ENCODE measurements at places on chromosomes 2 and 18.

DNA sequence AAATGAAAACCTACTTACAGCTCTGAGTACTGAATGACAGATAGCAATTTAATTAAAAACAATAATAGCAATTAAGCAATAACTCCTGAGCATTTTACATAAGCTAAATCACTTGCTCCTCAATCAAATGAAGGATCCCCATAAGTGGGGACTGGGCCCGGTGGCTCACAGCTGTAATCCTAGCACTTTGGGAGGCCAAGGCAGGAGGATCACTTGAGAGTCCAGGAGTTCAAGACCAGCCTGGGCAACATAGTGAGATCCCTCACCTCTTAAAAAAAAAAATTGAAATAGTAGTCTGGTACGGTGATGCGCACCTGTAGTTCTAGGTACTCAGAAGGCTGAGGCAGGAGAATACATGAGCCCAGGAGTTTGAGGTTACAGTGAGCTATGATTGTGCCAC is 13.4 kb downstream of the STAM2 start:
- DNase-seq: no peak

GRCh38 chr2:72605836-72606442 is 219.9 kb downstream of the EXOC6B start:
- DNase-seq: peak; percentile 51

GRCh38 chr2:70830366-70830765 is 5.2 kb downstream of the CD207 start:
- no peak for DNase-seq

DNA sequence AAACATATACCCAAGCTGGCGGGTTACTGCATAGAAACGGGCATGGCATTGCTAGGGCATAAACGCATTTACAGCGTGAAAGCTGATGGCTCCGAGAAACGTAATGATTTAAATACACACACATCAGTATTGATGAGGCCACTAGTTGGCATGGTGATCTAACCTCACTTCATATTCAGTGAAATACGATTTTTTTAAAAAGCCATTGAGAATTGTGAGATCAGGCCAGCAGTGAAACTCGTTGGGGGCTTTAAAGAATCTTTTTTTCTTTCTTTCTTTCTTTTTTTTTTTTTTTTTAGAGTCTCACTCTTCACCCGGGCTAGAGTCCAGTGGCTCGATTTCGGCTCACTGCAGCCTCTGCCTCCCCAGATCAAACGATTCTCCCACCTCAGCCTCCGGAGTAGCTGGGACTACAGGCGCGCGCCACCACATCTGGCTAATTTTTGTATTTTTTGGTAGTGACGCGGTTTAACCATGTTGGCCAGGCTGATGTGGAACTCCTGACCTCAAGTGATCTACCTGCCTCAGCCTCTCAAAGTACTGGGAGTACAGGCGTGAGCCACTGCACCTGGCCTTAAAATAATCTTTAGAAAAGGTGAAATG is 2.4 kb upstream of the SMAD7 start:
- DNase-seq: no peak

GRCh38 chr2:207630491-207630890 is 5.3 kb upstream of the METTL21A start:
- DNase-seq: no peak

DNA sequence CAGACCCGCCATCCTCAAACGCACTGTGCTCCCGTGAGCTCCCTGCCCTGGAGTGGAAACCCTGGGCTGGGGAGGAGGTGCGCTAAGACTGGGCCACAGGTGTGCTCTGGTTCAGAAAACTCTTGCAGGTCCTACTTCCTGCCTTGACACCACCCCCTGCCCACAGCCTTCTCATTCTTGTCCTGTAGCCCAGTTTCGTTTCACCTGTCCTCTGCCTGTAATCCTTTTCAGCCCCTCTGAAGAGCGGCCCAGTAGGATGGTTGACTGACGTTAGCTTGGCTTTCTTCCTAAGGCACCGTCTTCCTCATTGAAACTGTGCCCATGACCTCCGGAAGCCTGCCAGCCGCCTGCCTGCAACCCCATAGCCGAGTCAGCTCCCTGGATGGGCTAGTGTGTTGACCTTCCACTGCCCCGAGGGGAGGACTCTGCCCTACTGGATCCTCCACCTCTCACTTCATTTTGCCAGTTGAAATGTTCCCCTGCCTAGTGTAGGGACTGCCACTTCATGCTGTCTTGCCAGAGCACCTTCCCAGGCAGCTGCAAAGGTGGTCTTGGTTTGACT is 116.9 kb downstream of the AGAP1 start:
- DNase-seq: no peak

DNA sequence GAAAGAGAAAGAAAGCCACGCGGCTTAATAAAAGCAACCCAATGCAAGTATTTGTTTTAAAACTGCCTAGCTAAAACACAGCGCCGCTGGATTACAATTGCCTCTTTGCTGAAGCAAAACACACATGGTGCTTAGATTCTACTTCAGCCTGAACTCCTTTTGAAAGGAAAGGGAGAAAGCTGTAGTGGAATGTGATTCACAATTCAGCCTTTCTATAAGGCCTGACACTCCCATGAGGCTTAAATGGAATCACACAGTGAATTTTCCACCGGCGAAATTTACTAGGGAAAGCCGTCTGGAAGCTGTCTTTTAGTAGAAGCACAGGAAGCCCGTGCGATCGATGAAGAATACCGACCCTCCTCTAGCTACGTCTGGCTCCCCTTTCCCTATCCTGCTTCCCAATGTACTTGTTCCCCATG is 348.0 kb downstream of the DLGAP1 start:
- peak; percentile 71 for DNase-seq

- no peak for DNase-seq
Measured at GRCh38 chr2:191065785-191066184, 51.8 kb upstream of the STAT1 start.

DNA sequence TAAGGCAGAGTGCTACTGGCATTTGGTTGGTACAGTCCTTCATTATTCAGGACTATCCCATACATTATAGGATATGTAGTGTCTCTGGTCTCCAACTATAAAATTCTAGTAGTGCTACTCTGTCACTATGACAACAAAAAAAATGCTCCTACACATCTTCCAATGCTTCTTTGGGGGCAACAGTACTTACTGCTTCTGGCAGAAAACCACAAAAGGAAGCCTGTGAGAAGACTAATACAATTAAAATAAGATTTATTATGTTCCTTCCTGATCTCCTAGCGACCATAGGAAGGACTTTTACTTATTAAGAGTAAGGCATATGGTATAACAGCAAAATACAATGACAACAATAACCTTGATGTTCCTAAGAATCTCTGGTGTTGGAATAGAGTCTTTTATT is 48.4 kb upstream of the CPO start:
- DNase-seq: no peak

DNA sequence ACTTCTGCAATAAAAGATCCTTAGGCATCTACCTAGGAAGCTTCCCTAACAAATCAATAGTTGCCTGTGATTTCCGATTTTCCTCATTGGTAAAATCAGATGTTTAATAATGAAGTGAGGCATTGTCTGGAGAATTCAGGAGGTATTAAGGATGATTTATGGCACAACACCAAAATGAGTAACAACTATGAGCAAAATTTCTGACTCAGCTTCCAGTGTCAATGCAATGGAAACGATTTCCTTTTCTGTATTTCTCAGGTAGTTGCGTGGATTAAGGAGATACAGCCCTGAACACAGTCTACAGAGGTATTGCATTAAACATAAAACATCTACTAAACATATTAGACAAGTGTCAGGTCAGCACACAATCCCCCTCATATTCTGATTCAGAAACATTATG is 99.5 kb downstream of the EPB41L3 start:
- no peak for DNase-seq

DNA sequence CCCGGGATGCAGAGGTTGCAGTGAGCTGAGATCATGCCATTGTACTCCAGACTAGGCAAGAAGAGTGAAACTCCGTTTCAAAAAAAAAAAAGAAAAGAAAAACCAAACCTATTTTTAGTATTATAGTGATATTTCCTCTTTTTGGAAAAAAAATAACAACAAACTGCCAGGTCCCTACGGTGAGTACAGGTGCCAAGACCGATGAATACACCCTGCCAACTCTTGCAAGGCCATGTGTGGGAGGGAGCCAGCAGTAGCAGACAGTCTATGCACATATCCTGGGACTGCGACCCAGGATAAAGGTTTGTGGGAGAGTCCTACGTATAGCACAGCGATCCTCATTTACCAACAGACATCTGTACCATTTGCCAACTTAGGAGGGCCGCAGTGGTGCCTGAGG is 69.6 kb upstream of the DNMT3A start:
- no peak for DNase-seq

DNA sequence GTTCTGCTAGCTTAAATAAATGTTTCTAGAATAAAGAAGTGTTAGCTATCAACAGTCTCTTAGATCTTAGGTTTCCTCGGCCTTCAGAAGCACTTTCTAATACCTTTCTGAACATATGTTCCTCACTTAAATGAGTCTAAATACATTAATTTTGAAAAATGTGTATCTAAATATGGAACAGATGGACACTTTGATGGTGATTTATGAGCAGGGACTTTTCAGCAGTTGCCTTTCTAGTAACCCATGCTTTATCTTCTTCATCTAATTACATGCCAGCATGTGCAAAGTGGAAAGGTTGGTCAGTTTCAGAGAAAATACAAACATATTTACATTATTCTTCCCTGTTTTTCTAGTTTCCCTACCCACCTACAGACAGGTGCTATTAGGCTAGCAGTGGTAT is 797.0 kb upstream of the CHAC2 start:
- no peak for DNase-seq

GRCh38 chr2:9256570-9257043 is 50.0 kb downstream of the ASAP2 start:
- DNase-seq: peak; percentile 17

DNA sequence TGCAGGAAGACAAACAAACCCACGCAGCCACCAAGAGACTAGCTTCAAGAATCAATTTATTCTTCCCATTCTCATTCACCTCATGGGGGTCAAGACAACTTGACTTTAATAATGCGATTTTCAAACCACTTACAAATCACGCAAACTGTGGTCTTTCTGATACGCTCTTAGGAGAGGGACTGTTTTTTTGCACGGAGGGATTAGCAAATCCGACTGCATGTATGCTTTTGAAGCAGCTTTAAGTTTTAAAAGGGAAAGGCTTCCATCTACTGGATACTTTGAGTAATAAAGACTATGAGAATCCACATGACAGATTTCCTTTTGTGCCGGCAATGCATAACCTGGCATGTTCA is 322.9 kb upstream of the KCNJ3 start:
- DNase-seq: peak; percentile 66

DNA sequence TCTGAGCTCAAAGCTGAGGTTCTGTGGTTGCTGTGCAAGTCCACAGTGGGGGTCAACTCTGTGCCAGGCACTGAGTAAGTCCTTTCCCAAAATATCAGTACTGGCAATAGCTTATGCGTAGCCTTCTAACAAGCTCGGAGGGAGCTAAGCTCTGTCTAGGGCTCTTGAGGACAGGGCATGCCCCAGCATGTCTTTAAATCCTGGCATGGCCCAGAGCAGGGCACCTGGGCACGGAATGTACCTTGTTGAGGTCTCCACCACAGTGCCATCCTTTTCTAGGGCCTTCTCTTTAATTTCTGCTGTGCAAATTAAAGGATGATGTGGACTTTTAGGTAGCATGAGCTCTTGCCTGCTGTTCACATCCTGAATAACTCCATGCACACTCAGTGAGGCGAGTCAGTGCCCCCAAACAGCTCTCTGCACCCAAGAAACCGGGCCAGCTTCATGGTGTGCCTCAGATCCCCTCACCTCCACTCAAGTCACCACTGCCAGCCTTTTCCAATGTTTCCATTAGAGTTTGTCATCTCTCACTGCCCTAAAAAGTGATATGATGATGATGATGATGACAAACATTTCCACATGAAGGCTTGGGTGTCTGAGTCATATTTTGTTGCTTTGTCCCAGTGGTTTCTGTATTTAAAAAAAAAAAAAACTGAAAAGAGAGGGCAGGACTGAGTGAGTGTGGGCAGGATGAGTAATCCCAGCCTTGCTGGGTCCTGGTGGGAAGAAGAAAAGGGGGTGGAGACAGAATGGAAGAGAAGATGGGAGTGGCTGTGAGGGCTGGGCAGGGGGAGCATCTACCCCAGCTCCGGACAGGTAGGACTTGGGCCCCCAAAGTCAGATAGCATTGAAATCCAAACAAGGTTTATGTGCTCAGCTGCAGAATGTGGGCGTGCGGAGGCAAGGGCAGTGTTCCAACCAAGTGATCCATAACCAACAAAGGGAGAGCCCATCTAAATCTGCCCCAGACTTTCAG is 78.9 kb downstream of the ZBTB7C start:
- DNase-seq: no peak

- no peak for DNase-seq
Measured at GRCh38 chr2:212922701-212923100, 228.7 kb downstream of the IKZF2 start.

- no peak for DNase-seq
Measured at GRCh38 chr2:7809640-7810039, 872.2 kb upstream of the ID2 start.

DNA sequence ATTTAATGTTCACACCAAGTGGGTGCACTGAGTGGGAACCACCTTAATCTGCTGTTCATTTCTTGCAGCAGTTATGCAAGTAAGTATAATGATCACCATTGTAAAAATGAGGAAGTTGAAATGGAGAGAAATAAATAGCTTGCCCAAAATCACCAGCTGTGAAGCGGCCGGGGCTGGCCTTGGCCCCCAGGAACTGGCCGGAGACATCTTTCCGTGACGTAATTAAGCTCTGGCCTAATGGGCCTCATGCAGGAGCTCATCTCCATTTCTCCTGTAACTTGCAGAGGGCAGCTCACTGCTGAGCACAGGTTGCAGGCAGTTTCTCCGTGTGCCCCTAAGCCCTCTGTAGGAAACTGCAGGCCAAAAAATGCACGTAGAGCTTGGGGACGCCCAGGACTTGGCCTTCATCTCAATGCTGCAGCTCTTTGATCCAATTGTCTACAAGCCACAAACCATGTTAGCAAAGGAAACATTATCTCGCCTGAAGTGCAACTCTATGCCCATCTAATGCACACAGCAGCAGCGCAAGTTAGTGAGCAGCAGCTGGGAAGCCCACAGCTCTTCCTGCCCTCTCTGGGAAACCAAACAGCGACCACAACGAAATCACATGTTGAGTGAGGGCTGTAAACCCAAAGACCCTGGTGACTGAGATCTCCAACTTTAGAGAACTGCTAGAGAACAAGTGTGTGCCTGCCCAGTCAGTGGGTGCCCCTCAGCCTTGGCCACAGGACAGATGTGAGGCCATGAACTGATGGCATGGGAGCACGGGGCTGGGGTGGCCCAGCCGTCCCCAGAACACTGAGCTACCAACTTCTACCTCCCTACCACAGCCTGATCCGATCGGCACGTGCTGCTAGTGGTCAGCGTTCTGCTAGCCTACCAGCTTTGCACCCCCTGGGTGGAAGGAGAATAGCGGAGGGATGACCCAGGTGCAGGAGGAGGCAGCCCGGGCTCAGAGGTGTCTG is 28.8 kb downstream of the APCDD1 start:
- no peak for DNase-seq

DNA sequence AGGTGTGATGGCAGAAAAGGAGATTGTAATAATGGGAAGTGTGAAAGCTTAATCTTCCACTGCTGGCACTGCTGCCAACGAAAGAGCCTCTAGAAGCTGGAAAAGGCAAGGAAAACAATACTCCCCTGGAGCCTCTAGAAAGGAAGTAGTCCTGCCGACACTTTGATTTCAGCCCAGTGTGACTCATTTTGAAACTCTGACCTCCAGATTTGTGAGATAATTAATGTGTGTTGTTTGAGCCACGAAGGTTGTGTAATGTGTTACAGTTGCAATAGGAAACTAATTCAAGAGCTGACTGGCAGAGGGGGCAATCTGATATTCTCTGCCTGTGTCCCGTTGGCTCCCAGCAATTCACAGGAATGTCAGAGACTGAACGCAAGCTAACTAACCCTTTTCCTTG is 219.2 kb upstream of the UBE2E3 start:
- DNase-seq: peak; percentile 16
